ENCODE measurements at places on chromosomes 6 and 20. TPM values are rescaled to one million over a fixed set of nuclear protein-coding genes. Genes with fewer than 3 reads are reported as not detected.

Gene PPP1R3G
- total RNA-seq = 5.3 TPM

Gene XKR7
- total RNA-seq = not detected

Gene HEY2
- 19.1 TPM for total RNA-seq

Gene BICRAL
- total RNA-seq = 21.1 TPM

Gene CNKSR3
- 19.3 TPM for total RNA-seq

Gene C20orf202
- total RNA-seq = 0.54 TPM

Gene TRIM10
- total RNA-seq = not detected
